ENCODE measurements at places on chromosomes 11 and 22.

GRCh38 chr22:42217752-42218280 lies 52.6 kb downstream of the TCF20 start:
- DNase-seq: no peak

DNA sequence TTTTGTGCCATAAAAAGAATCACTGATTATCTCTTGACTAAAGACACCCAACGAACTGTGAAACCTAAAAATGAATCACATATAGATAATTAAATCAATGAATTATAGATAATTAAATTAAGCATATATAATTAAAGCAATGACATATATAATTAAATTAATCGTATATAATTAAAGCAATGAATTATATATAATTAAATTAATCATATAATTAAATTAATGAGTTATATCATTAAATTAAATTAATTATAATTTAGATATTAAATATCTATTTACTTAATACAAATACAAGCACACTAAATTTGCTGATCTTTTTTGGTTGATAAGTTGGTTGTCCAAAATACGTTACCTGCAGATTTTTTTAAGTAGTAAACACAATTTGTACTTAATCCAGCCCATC lies 30.9 kb downstream of the POU2AF1 start:
- DNase-seq: no peak

DNA sequence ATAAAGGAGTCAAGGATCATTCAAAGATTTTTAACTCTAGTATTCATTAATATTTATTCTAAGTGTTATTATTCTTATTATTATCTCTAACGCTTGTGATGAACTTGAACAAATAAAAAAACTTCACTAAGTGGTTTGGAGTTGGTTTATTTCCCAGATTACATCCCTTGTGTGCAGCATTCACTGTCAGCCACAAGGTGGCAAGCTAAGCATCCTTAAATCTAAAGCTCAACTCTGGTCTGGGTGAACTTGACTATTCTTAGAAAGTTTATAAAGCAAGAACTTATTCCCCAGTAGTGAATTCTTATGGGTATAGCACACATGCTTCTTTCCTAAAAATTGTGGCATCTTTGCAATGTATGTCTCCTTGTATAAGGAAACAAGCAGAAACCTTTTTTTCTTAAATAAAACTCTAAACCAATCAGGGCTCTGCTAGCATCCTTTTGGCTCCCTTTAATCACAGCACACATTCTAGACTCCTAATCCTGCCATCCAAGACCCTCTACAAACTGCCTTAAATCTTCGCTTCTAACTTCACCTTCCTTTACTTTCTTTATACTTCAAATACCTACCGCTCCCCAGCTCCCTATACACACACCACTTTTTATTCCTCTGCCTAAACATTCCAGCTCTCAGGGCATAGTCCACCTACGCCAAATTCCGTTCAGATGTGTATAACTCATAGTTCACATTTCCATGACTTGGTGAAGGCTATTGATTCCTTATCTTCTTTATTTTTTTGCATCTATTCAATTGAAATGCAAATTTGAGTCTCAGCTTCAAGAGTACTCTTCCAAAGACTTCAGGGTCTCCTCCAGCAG lies 1068.8 kb downstream of the DLG2 start:
- no peak for DNase-seq

DNA sequence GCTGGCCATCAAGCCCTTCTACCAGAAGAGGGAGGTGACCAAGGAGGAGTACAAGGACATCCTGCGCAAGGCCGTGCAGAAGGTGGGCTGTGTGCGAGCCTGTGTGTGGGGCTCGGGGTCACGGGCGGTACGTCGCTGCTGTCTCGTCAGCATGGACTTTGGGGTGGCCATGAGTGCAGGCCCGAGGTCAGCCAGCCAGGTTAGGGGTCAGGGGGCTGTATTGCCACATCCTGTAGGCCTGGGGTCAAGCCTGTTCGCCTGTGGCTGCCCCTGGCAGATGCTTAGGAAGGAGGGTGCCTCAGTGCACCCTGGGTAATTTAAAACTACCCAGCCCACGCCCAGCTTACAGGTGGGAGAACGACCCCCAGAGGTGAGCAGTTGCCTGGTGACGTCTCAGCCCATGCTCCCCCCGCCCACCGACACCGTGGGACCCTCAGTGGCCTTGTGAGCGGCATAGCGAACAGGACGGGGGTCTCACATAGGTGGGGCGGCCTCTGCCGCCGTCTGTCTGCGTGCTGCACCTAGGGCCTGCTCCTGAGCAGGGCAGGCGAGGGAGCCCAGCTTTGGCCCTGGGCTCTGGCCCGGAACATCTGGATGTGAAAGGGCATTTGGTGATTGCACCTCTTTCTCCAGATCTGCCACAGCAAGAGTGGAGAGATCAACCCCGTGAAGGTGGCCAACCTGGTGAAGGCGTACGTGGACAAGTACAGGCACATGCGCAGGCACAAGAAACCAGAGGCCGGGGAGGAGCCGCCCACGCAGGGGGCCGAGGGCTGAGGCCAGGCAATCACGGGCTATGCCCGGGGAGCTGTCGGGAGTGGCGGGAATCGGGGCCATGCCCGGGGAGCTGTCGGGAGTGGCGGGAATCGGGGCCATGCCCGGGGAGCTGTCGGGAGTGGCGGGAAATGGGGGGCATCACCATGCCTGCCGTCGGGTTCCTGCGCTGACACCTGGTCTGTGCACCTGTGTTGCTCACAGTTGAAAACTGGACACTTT lies 4.5 kb downstream of the IRF7 start:
- no peak for DNase-seq

- no peak for DNase-seq
These were observed 9.5 kb downstream of the FOLR3 start for GRCh38 chr11:72144807-72145565.

- no peak for DNase-seq
These were observed 45.7 kb downstream of the TRIOBP start for GRCh38 chr22:37742376-37743171.

- DNase-seq: no peak
These were observed 1.1 kb upstream of the NOL12 start for GRCh38 chr22:37684803-37685615.
